H1 (cell line): ENCODE measurements at places on chromosomes 16 and 17. TPM values are rescaled to one million over a fixed set of nuclear protein-coding genes. Genes with fewer than 3 reads are reported as not detected.

The MRPL12 gene
- total RNA-seq, result 120 and 131 TPM in 2 replicates

The CA4 gene
- total RNA-seq, result 3.6 and 4.2 TPM in 2 replicates

The CTDNEP1 gene
- 120 and 123 TPM in 2 replicates for total RNA-seq

The MMP25 gene
- 23.9 and 26.7 TPM in 2 replicates for total RNA-seq
